ENCODE measurements at places on chromosomes 13 and 19.

DNA sequence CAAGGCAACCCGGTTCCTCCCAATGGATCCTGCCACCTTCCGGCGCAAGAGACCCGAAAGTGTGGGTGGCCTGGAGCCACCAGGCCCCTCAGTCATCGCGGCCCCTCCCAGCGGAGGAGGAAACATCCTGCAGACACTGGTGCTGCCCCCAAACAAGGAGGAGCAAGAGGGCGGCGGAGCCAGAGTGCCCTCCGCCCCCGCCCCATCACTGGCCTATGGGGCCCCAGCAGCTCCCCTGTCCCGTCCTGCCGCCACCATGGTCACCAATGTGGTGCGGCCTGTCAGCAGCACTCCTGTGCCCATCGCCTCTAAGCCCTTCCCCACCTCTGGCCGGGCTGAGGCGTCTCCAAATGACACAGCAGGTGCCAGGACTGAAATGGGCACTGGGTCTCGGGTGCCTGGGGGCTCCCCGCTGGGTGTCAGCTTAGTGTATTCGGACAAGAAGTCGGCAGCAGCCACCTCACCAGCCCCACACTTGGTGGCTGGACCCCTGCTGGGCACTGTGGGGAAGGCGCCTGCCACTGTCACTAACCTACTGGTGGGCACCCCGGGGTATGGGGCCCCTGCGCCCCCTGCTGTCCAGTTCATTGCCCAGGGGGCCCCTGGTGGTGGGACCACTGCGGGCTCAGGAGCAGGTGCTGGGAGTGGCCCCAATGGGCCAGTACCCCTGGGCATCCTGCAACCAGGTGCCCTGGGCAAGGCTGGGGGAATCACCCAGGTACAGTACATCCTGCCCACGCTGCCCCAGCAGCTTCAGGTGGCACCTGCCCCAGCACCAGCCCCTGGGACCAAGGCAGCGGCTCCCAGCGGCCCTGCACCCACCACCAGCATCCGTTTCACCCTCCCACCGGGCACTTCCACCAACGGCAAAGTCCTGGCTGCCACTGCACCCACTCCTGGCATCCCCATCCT lies 11.2 kb upstream of the PRR19 start:
- DNase-seq = peak; percentile 62

DNA sequence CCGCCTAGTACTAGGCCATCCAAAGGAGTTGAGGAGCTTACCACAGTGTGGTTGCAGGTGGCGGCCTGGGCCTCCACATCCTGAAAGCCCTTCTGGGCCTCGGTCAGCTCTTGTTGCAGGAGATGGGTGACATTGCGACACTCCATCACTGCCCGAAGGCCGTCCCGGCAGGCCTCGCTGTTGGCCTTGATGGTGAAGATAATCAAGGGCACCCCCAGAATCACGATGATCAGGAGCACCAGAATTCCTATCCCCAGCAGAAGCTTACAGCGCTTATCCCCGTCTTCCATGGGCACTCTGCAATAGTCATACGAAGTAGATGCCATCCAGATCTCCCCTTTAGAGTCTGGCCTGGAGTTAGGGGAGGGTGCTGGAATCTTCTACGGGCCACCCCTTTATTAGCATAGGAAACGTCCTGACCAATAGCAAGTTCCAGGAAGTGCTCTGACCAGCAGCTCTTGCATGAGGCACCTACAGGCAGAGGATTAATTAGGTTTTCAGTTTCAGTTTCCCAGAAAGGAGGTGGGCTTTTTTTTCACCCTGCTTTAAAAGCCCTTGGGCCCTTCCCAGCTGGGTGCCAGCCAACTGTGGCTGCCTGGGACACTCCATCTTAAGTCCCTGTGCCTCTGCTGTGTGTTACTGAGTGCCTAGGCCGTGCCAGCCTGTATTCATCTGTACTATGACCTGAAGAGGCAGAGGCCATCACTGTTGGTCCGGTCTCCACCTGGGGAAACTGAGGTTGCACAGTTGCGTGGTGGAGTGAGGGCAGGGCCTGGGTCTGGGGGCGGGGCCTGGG lies at the start of gene BST2:
Gene BST2, minus strand, starts transcription at position 381 of the 796 bp plus-strand sequence. Its CDS starts 55 bp downstream, at position 326.
- DNase-seq = no peak

GRCh38 chr13:23867027-23867491 lies 22.1 kb downstream of the MIPEP start:
- no peak for DNase-seq

DNA sequence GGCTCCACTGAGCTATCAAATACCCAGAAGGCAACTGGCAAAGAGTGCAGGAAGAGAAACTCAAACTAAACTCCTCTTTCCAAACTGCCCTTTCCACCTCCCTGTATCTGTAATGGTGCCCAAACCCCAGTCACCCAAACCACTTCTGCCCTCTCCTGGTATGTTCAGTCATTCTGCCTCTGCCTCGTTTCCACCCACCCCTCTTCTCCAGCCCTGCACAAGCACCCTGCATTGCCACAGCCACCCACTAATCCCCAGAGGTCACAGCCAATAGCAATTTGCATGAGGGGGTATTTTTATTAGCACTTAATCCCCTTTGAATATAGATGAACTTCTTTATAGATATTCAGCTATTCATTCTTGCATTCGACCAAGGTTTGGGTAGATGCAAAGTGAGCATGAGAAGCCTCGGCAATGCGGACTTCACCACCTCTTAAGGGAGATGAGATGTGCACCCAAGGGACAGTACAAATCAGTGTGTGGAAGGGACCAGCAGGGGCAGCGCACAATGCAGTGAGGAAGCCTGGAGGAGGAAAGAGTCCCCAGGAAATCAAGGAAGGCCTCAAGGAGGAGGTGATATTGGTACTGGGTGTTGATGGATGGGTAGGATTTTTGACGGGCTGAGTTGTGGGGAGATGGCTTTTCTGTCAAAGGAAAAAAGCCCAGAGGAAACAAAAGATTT lies 12.4 kb downstream of the TMEM272 start:
- no peak for DNase-seq

- DNase-seq = no peak
These were observed 391.9 kb downstream of the IRS2 start for GRCh38 chr13:109394311-109394988.

DNA sequence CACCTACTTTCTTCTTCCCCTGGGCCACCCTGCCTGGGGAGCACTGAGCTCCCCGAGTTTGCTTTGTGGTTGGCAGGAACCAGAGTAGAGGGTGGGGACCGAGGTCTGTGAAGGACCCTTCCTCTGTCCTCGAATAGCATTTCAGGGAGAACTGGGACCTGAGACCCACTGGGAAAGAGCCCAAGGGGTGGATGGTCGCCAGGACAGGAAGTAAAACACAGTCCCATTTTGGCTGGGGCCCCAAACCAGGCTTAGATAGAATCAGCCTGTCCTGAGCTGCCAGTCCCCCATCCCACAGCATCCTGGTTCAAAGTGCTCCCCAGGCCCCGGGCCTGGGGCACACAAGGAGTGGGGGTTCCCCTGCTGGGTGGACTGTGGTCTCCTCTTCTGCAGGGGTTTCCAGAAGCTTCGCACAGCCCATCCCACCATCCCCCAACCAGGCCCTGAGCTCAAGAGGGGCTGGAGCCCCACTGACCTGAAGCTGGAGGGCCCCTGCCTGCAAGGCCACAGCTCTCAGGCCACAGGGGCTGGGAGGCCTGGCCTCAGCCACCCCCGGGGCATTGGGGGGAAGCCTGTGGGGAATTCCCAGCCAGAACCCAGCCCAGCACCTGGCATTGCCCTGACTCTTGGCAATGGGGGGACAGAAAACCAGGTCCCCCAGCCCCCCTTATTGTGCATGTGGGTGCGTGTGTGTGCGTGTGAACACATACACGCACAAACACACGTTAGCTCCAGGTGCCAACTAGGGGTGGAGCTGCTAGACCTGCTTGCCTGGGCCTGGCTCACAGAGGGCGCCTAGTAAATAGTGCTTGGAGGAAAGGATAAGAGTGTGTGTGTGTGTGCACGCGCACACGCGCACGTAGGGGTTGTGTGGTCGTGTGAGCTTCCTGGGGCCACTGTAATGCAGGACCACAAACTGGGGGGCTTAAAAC lies 995 bp upstream of the MKNK2 start:
- peak; percentile 79 for DNase-seq

GRCh38 chr13:24161980-24162525 lies 1.5 kb downstream of the SPATA13 start:
- DNase-seq = no peak

GRCh38 chr13:43783820-43784219 lies 3.0 kb downstream of the ENOX1 start:
- no peak for DNase-seq

DNA sequence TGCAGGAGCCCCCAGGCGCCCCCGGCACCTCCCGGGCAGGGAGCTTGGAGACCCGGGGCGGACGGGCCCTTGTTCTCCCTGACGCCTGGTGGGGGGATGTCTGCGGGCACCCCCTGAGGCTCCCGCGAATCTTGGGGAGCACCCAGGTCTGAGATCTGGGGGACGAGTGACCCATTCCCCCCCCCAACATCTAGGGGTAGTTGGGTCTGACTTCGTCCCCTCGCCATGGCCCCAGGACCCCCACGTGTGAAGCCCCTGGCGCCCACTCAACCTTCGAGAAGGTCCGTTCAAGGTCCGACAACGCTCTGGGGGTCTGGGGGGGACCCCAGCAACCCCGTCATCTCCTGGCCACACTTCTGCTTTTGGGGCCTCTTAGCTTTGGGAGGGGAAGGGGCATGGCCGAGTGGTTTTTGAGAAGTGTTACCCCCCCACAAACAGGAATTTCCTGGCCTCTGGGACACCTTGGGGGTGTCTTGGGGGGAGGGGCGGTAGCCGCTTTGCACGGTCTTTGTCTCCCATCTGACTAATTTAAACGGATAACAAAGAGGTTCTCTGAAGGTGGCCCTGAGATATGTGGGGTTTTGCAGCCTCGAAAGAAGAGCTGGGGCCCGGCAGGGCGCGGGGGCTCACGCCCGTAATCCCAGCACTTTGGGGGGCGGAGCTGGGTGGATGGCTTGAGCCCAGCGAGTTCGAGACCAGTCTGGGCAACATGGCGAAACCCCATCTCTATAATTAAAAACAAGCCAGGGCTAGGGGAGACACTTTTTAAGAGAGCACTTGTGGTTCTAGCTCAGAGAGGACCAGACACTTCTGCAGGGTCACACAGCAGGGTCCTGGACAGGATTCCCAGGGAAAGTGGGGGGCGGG lies 608 bp downstream of the CNN2 start:
- no peak for DNase-seq

DNA sequence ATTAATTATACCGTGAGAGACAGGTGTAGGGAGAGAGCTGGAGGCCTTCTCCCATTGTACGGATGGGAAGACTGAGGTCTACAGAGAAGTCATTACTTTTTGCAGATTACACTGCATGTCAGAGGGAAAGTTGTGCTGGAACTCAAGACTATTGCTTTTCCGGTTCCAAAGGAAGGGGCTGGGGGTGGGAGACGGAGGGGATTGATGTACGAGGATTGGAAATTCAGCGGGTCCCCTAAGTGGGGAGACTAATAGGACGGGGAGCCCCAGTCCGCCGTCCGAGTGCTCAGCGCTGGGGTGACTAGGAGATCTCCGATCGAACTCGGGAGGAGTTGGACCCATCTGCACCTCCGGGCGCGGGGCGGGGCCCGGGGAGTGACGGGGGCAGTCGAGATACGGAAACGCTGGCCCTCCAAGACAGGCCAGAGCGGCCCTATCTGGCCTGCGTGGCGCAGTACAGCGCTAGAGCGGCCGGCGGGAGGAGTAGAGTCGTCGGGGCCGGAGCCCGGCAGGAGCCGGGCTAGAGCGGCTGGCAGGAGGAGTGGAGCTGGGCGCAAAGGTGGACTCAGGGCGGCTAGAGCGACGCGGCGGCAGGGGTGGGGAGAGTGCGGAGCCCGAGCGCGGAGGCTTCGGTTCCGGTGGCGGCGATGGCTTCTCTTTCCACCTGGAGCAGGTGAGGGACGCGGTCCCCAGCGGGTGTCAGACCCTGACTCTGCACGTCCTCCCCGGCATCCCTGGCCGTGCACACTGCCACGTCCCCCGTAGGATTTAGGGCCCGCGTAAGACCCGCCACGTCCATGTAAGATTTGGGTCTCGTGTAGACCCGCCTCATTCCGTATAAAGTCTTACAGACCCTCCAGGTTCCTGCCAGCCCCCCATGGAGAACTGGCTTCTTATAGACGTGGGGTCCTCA lies 1.1 kb downstream of the ARHGEF1 start:
- DNase-seq = peak; percentile 84

Data from memory B cell (primary cell).